ENCODE measurements at places on chromosomes 13 and 19.

GRCh38 chr13:100178309-100178708 is 89.4 kb downstream of the PCCA start:
- no peak for DNase-seq

DNA sequence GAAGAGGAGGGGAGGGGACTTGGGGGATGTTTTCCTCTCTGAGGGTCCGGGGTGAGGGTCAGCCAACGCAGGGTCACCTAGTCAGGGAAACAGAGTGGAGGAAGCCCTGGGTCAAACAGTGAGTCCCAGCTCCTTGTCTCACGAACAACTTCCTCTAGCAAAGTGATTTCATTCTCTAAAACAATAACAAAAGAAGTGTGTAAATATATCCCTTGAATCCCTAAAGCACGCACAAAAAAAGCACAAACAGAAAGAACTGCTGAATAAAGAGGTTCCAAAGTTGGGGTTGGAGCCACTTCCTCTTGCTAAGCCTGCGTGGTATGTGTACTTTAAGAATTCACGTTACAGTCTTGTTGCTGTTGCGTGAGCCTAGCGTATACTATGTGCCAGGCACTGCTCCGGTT is 1.5 kb upstream of the C5AR2 start:
- no peak for DNase-seq

GRCh38 chr13:45280751-45281634 is 60.0 kb downstream of the TPT1 start:
- DNase-seq: peak; percentile 34

DNA sequence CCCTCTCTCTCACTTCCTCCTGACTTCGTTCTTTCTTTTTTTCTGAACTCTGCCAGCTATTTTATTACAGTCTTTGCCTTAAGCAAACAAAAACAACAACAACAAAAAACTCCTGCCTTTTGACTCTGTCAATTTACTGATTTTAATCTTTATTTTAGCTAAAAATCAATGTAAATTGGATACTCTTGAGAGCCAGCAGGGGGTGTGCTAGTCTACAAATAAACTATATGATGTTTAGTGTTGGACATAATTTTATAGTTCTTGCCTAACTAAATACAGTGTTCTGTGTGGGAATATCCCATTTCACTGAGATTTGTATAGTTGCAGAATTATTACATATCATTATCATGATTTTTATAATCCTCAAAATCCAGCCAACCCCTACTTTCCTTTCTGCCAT is 1199.9 kb upstream of the SPRY2 start:
- DNase-seq: no peak

GRCh38 chr13:40376867-40377535 is 289.4 kb downstream of the FOXO1 start:
- no peak for DNase-seq

DNA sequence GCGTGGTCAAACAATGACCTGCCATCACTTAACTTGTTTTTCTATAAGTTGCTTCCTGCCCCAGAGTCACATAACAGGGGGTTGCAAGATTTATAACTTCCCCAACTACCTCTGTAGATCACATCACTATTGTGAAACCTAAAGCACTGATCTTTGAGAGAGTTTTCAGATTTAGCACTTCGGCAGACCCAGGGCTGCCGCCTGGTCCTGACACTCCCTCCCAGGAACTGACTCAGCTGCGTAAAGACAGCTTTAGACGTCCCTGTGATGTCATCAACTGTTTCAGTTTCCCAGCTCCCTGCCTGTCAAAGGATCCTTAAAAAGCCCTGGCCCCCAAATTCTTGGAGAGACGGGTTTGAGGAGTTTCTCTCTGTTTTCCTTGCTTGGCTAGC is 33.3 kb downstream of the IGFL2 start:
- DNase-seq: no peak

GRCh38 chr19:38868551-38868950 is 9.5 kb downstream of the RINL start:
- no peak for DNase-seq

DNA sequence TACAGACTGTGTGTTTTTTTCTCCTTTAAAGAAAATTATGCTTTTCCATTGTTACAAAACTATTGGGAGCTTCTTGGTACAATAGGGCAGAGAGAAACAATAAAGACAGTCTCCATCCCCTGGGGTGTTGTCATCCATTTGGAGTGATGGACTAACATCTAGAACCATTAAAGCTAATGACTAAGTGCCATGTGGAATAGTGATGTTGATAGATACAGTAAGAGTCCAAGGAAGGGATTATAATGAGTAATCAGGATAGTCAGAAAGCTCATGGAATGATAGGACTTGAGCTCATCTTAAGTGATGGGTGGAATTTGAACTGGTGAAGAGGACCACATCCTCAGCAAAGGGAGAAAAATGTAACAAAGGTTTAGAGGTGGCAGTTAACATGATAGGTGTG is 24.1 kb upstream of the FRY start:
- no peak for DNase-seq

DNA sequence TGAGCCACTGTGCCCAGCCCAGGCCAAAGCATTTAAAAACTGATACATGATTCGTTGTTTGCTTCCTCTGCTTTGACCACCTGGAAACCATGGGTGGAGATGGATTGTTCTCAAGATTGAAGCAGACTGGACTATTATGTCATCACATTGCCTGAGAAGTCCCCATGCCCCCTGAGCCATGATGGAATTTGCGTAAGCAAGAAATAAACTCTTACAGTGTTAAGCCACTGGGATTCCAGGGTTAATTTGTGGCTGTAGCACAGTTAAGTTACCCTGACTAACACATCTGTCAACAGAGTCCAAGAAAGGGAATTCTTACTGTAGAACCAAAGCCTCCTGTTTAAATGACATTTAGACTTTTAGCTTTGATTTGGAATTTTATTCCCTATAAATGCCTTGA is 19.4 kb upstream of the DHRS12 start:
- DNase-seq: no peak

- no peak for DNase-seq
Observed at GRCh38 chr19:18871543-18871942, 24.4 kb downstream of the CERS1 start.

DNA sequence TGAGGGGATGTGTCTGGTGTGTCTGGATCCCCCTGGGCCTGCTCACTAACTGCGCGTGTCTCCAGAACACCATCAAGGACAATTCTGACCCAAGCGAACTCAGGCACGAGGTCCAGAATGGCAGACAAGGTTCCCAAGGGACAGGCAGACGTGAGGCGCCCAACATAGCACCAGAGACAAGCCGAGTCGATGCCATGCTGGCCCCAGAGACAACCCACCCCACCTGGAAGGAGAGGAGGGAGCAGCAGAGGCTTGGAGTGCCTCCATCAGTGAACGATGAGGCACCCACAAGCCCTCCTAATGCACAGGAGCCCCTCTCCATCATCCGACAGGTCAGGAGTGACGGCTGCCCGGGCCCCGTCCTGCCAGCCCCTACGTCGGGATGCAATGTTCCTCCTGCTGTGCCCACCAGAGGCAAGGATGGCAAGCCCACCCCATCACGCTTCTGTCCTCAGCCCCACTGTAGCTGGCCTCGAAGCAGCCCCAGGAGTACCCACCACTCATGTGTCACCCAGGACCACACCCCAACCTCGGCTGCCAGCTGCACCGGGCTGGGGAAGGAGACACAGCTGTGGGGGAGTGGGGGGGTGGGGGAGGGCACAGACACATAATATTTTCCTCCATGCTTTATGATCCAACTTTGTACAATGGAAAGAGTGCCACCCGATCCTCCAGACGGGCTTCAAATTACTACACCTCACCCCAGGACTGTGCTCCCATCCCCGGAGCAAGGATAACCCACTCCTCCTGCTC is 11.8 kb downstream of the AP3D1 start:
- no peak for DNase-seq

DNA sequence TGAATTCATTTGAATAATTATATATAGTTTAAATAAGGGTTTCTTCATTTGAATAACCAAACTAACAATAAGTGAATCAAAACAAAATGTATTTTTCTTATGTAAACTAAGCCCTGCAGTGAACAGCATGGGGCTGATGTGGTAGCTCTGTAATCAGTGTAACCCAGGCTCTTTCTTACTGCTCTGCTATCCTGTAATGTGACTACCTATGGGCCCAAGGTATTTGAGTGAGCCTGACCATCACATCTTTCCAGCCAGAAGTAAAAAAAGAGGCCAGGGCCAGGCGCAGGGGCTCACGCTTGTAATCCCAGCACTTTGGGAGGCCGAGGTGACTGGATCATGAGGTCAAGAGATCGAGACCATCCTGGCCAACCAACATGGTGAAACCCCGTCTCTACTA is 494.6 kb downstream of the DCT start:
- no peak for DNase-seq

GRCh38 chr13:26539738-26540292 is 17.7 kb upstream of the WASF3 start:
- DNase-seq: no peak

- DNase-seq: no peak
Observed at GRCh38 chr13:20144141-20144850, 16.6 kb downstream of the GJA3 start.

DNA sequence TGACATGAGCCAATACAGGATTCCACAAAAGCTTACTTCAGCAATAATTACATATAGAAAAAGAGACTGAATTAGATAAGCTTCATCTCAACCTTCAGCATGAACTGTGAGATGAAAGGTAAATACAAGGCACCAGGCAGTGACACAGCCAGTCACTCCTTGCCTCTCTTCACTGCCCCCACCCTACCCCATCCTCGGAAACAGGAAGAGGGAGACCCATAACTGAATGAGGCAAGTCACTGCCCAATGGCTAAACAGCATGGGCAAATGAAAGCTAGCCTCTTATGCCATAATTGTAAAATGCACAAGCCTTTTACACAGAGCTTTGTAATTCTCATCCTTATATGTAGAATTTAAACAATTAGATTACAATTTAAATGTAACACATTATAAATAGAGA is 1.7 kb downstream of the ZNF160 start:
- no peak for DNase-seq

DNA sequence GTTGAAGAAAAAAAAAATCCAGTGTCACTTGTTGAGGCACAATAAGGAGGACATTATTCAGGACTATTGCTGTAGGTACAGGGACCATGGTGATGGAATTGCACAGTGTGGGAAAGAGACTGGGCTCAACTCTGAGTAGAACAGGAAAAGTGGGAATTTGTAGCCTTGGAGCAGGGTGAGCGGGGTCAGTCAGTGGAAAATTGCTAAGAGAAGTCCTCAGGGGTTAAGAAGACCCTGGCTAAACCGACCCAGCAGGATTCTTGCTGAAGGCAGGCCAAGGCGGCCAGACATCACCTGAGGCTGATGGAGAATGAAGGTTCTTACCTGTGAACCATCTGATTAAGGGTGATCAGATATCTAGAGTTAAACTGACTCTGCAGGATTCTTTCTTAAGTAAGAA is 12.5 kb downstream of the LAIR2 start:
- DNase-seq: no peak

GRCh38 chr13:102710261-102710679 is 15.4 kb upstream of the METTL21C start:
- no peak for DNase-seq

- DNase-seq: no peak
Observed at GRCh38 chr13:34254366-34254765, 436.4 kb downstream of the RFC3 start.

DNA sequence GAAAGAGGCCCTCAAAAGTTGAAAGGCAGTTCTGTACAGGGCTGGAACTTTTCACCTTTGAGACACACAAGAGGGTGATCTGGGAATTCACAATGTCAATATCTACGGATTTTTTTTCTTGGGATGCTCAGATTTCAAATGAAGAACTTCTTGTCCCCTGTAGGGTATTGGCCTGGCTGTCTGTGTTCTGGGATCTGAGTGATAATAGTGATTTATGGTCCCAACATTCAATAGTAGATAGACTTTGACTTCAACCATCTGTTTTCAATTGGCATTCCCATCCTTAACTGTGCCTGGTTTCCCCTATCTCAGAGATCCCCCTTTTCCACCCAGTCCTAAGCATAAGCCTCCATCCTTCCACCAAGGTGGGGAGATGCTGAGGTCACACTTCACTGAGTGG is 274.1 kb downstream of the COG6 start:
- no peak for DNase-seq

DNA sequence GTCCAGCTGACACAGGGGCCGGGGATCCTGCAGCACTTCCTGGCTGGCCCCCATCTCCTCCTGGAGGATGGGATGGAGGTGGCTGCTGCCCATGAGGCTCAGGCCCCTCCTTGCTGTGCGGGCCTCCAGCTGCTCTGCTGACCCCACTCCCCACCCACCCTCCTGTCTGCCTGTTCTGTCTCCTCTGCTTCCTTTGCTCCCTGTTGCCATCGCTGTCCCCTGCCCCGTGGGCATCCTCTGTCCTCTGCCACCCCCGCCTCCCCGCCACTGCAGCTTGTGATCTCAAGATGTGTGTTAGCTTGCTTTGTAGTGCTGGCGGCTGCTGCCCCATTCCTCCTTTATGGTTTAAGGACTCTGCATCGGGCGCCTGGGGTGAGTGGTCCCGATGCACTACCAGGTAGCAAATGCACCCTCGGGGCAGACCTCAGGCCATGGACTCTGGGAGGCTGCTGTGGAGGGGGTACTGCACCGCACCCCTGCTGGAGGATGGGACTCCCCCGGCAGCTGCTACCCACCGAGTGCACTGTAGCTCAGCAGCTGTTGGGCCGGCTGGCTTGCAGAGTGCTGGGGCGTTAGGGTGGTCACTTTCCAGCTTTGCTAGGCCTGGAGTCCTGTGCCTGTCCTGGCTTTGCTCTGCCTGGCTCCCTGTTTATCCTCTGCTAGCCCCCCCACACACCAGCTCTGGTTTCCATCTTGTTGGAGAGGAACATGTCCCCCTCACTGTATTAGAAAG is 15.8 kb upstream of the C19orf33 start:
- no peak for DNase-seq

GRCh38 chr13:40433577-40433976 is 232.9 kb downstream of the FOXO1 start:
- peak; percentile 53 for DNase-seq

DNA sequence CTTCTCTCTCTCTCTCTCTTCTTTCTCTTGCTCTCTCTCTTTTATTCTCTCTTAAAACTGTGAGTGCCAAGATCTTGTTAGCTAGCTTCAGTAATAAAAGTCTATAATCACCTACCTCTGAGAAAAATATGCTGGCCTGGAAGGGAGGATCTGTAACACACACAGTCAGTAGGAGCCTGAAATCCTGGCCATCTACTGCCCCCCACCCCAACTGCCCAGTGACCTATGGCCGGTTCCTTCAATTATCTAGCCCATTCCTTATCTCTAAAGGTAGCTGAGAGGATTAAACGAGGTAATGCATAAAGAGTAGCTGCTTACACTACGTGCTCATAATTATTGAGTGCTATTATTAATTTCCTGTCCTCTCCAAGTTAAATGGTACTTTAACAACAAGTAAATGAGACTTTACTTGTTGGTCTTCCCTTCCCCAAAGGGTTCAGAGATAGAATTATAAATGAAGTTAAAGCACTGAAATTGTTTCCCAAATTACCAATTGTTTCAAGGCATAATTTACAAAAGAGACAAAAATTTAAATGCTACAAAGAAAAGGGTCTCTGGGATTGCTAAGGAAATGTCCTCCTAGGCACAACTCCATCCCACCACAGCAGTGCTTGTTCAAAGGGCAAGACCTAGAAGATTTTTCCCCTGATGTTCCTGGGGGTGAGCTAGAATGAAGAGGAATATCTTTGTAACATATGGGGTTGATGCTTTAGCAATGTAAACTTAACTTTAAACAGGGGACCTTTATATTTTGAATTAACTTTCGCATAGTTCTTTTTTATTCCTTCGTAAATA is 1.8 kb downstream of the LCP1 start:
- DNase-seq: no peak

- no peak for DNase-seq
Observed at GRCh38 chr13:94065741-94066140, 413.7 kb downstream of the DCT start.
